ENCODE measurements at places on chromosomes 2 and 18.

GRCh38 chr2:75018162-75018561 lies 59.7 kb downstream of the POLE4 start:
- peak; percentile 82 for DNase-seq

GRCh38 chr2:105486762-105487141 lies 87.9 kb upstream of the FHL2 start:
- no peak for DNase-seq

DNA sequence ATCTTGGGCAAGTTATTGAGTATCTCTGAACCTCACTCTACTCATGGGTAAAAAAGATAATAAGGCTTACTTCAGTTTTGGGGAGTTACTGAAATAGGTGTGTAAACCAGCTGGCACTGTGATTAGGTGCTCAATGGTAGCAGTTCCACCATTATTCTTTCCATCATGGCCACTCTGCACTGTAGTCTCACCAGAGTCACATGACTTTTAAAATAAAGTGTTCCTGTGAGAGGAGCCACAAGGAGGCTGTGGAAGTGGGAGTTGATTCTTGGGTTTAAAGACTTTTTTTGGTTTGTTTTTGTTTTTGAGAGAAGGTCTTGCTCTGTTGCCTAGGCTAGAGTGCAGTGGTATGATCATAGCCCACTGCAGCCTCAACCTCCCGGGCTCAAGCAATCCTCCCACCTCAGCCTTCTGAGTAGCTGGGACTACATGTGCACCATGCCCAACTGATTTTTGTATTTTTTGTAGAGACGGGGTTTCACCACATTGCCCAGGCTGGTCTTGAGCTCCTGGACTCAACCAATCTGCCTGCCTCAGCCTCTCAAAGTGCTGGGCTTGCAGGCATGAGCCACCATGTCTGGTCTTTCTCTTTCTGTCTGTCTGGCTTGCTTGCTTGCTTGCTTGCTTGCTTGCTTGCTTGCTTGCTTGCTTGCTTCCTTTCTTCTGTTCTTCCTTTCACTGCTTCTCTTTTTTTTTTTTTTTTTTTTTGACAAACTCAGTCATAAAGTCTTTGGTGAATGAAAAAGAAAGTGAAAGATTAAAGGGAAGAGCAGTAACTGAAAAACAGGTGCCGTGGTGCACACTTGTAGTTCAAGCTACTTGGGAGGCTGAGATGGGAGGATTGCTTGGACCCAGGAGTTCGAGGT lies 21.2 kb upstream of the ACVR1 start:
- DNase-seq: peak; percentile 42

GRCh38 chr2:6934758-6935651 lies 17.8 kb downstream of the RNF144A start:
- DNase-seq: no peak

DNA sequence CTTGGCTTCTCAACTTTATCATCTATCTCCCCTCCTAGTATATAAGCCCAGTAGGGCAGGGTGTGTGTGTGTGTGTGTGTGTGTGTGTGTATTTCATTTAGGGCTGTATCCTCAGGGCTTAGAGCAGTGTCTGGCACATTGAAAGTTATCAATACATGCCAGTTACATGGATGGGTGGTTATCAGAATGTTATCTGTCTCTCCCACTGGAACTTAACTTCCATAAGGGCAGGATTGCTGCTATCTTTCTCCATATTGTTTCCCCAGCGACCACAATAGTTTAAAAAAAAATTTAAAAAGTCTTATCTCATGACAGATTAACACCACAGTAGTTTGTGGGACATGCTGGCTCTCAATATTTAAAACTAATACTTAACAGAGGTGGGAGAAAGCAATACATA lies 488.9 kb downstream of the PLCL1 start:
- DNase-seq: no peak

- DNase-seq: peak; percentile 63
These were observed 31.3 kb upstream of the SSB start for GRCh38 chr2:169767243-169767888.

GRCh38 chr18:61870151-61870550 lies 22.7 kb downstream of the RNF152 start:
- no peak for DNase-seq

DNA sequence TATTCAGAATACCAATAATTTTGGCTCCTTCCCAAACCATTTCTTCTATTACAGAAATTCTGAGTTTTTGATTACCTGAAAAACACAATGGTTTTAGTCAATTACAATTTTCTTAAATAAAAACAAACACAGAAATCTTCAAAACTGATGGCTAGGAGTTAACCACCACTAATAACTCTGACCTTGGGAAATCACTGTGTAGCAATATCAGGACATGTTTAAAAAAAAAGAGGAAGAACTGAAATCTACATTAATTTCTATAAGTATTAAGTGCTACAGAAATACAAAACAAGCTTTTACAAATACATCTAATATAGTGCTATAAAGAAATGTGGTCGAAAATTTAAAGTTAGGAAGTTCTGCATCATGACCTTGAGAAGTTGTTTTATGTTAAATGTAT lies 14.9 kb downstream of the L3MBTL4 start:
- peak; percentile 53 for DNase-seq

- peak; percentile 60 for DNase-seq
These were observed 7.4 kb downstream of the CTDSP1 start for GRCh38 chr2:218406949-218407618.

DNA sequence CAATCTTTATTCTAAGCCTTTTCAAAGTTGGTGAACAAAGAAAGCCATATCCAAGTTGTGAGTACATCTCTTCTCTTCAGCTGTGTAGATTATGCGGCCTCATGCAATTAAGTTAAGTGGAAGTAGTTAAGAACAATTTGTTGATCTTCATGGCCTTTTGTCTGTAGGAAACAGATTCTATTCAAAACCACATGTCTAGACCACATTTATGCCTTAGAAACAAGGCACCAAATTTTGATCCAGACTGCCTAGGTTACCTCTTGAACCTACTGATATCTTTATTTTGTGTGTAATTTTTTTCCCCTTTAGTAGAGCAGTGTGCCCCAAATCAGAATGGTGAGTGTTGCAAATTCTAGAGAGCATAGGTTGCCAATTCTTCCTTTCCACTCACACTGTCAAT lies 101.6 kb upstream of the CERS6 start:
- no peak for DNase-seq

DNA sequence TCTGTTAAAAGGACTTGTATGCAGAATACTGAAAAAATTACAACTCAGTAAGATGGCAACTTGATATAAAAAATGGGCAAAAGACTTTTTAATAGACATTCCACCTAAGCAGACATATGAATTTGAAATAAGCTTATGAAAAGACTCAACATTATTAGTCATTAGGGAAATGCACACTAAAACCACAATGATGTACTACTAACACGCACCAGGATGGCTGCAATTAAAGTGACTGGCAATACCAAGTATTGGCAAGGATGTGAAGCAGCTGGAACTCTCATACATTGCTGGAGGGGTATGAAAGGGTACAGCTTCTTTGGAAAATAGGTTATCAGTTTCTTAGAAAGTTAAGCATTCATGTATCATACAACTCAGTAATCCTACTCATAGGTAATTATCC lies 3.2 kb upstream of the ENOSF1 start:
- no peak for DNase-seq

DNA sequence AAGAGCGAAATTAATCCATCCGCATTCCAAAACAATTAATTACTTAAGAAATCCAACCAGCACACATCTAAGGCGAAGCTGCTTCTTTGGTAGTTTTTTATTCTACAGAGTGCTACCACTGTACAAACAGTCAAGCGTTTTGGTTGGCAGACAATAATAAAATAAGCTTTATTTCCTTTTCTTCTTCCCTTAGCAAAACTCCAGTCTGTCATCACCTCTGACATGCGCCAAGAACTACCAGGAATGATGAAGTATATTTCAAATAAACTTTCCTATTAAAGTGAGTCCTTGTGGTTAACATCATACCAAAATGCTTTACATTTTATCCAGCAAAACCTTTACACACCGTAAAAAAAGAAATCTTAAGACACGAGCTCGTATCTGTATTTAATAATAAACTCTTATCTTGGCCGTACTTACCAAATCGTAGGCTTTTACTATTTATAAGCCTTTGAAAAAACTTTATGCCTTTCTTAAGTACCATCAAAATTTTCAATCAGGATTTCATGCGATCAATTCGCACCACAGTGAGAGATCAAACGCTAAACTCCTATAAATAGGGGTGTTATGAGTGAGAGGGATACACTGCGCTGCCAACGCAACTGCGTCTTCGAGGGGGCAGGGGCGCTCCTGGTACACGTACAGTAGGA lies 1.3 kb downstream of the ATL2 start:
- DNase-seq: peak; percentile 5

DNA sequence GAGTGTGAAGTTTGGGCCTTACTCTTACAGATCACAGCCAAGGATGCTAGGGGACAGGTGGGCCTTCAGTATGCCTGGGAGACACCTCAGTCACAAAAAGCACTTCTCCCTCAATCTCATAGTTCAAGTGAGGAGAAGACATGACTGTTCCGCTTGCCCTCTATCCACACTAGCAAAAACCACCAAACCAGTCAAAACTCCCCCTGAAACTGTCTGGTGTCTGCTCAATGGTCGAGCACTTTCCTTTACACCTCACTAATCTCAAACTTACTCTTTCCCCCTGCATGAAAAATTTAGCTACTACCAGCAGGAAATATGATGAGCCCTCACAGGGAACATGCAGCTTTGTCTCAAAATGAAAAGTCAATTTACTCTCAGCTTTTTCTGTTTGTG lies 232.2 kb downstream of the TRIB2 start:
- DNase-seq: no peak

- peak; percentile 43 for DNase-seq
These were observed 229.3 kb upstream of the TRIB2 start for GRCh38 chr2:12487253-12488004.

GRCh38 chr2:163682695-163683094 lies 53.1 kb downstream of the FIGN start:
- peak; percentile 1 for DNase-seq

GRCh38 chr2:188919824-188920223 lies 54.3 kb upstream of the COL3A1 start:
- DNase-seq: no peak

DNA sequence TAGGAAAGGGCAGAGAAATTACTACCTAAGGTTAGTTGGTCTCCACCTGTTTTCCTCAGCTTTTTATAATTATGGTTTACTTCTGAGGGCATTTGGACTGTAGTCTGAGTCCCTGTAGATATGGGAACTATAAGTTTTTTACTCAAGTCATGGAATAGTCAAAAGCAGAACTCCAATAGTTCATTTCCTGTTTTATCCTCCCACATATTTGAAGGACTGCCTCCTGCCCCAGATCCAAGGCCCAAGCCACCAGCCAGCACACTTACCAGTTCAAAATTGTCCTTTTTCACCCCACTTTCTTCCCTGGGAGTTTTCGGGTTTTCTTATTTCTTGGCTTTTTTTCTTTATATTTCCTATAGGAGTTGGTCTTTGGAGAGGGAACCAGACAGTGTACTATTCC lies 164.1 kb downstream of the MBD5 start:
- peak; percentile 76 for DNase-seq

GRCh38 chr2:39631718-39632117 lies 34.0 kb upstream of the TMEM178A start:
- peak; percentile 58 for DNase-seq

GRCh38 chr2:143933946-143934569 lies 585.9 kb downstream of the ZEB2 start:
- DNase-seq: no peak

DNA sequence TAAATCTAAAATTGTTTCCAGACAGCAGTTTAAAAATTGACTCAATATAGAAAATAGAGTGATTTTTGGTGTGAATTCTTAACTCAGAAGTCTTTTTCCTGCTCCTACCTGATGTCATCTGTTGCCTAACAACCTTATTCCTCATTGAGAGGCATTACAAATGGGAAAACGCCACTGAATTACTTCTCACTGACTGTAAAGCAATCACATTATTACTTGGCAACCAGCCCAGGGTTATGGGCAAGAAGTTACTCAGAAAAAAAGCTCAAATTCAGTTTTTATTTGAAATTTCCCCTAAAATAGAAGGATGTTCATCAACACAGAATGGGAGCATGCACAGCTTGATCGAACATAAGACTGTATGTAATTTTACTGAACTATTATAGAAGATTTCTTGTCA lies 201.8 kb upstream of the GULP1 start:
- no peak for DNase-seq

GRCh38 chr18:23550898-23551297 lies 35.4 kb downstream of the NPC1 start:
- DNase-seq: no peak

DNA sequence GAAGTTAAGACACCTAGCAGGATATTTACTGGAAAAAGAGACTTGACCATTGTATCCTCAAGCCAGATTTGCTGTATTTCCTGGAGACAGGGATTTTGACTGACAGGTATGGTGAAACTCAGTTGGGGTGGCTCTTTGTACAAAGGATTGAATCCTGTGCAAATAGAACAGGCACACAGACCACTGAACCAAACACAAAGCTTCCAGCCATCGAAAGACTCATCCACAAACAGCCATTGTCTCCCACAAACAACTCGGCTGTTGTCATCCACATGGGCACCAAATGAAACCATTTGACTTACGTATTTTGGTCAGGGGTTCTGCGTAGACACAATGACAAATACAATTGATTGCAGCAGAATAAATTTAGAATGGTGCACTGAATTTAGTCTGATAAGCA lies 15.9 kb downstream of the RNF152 start:
- DNase-seq: no peak

DNA sequence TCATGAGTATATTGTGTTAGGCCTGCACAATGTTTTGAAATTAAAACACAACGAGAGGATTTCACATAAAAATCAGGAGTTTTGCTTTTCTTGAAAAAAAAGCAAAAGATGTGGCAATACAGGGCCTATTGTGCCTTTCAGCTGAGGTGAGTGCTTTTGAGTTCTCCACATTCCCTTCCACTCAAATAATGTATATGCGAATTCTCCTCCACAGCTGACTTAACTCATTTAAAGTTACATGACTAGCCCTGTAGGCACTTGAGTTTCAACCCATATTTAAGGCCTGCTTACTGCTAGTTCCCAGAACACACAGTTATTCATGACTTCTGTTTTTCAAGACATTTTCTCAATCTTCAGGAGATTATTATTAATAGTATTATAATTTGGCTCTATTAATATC lies 353.1 kb downstream of the NUP35 start:
- no peak for DNase-seq

- peak; percentile 38 for DNase-seq
These were observed 7.8 kb upstream of the ZNF532 start for GRCh38 chr18:58856881-58857280.

DNA sequence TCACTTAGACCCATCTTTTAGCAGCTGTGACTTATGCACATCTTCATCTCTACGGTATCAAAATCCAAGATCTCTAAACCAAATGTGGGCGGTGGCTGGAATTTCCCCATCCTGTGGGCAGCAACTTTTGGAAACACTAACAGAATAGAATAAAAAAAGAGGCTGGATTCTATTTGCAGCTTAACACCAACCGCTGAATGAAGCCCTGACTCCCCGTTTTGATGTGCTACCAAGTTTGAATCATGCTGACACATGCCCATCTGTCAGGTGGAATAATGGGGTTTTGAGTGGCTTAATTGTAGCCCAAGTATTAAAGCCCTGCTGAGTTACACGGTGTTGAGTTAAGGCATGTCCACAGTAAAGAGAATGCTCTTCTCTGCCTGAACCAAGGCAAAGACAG lies 165.2 kb downstream of the MTCL1 start:
- DNase-seq: no peak

Data from suppressor macrophage (primary cell).